ENCODE measurements at places on chromosomes 11 and 22.

- no peak for DNase-seq
Measured at GRCh38 chr22:23574371-23574811, 5.7 kb downstream of the IGLL1 start.

DNA sequence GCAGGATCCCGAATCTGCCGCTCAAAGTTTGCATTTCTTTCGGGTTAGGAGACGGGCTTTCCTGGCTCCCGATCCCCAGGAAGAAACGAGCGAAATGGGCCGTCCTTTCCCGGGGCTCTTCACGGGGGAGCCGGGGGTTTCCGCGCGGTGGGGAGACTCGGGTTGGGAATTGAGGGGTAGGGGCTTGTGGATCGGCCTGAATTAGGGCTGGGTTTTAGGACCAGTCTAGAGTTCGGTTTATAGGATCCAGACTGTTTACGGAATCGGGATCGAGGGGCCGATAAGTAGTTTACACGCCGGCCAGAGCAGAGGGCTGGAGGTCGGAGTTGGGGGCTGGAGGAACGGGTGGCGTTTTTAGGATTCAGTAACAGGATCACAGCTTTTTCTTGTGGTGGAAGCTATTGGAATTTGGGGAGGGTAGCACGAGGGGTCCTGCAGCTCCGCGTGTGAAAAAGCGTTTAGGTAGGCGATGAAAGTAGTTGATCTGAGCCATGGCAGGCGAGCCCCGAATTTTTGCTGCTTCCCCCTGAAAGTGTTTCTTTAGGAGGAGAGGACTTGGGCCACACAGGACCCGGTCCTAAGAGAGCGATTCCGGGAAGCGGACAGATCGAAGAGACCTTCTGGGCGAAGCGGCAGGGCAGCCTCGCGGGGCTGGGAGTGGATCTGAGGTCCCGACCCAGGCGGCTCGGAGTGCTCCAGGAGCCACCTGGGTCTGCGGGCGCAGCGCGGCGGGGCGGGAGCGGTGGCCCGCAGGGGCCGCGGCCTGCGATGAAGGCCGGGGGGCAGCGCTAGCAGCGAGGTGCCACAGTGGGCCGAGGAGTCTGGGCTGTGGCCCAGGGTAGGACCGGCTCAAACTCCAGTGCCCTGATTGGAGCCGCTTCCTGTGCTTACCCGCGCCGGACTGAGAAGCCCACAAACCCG lies 1.6 kb downstream of the PKNOX2 start:
- no peak for DNase-seq

GRCh38 chr22:19915287-19915954 lies 26.2 kb upstream of the COMT start:
- DNase-seq: no peak

DNA sequence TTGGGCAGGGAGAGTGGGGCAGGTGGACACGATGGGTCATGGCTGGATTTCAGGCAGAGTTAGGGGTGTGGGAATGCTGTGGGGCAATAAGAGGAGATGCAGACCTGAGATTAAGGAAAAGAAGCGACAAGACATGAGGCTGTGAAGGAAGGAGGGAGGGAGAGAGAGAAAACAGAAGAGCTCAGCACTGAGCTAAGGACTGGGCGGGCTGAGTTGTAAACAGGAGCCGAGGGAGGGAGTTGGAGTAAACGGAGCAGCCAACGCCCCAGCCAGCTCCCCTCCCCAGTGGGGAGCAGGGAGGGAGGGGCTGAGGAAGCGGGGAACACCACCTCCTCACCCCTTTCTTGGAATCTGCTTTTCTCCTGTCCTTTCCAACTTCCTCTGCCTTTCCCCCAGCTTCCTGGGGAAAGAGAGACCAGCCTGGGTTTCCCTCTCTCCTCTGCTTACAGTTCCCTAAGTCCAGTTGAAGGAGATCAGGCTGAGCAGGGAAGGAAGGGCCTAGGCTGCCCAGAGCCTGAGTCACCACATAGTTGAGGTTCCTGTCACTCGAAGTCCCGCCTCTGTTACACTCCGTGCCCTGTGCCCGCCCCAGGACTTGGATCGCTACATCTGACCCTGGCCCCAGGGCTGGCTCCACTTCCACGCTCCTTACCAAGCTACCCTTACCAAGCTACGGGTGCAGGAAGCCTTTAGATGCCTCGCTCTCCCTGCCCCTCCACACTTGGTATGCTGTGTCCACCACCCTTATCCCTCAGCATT lies 6.7 kb upstream of the AHNAK start:
- DNase-seq: peak; percentile 95

GRCh38 chr11:65595131-65595530 lies 469 bp downstream of the KCNK7 start:
- DNase-seq: no peak

DNA sequence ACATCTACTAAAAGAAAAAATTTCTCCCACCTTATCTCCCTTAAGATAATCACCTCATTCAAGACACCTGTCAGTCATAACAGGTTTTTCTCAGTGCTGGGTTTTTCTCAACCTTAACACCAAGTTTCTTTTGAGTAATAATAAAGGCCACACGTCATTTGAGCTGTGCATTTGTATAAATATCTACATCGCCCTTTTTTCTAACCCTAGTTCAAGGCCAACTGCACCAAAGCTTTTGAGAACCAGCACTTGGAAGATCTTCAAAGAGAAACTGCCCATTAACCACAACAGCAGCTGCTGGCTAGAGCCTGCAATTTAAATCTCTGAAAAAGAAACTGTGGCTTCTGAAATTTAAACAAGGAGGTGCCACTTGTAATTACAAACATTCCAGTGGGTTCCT lies 6.9 kb downstream of the CADM1 start:
- DNase-seq: no peak

- DNase-seq: no peak
Measured at GRCh38 chr11:67309661-67310061, 6.3 kb downstream of the SSH3 start.

DNA sequence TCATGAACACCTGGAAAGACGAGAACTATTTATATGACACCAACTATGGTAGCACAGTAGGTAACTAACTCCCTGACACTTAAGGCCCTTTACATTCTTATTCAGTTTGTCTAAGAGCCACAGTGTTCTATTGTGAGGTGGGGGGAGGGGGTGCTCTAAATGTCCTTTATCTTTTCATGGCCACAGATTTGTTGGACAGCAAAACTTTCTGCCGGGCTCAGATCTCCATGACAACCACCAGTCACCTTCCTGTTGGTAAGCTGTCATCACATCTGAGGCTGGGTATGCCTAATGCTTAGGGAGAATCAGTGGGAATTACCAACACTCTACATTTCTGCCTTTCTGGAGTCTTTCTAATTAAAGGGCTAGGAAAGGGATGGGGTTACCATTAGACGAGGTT lies 30.7 kb downstream of the EHF start:
- DNase-seq: no peak

DNA sequence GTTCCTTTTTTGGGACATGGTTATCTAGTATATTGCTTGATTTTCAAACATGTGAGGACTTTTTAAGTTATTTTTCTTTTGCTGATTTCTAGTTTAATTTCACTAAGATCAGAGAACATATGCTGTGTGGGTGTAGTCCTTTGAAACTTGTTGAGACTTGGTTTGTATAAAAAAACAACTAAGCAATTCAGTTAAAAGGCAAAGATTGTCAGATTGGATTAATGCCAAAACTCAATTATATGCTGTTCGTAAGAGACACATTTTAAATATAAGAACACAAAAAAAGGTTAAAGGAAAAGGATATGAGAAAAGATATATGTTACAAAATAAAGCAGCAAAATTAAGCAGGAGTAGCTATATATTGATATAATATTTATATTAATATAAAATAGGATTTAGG lies 17.8 kb upstream of the RRM1 start:
- no peak for DNase-seq

Measured in fibroblast of skin of abdomen (primary cell).